ENCODE measurements at places on chromosomes 3 and 15.

DNA sequence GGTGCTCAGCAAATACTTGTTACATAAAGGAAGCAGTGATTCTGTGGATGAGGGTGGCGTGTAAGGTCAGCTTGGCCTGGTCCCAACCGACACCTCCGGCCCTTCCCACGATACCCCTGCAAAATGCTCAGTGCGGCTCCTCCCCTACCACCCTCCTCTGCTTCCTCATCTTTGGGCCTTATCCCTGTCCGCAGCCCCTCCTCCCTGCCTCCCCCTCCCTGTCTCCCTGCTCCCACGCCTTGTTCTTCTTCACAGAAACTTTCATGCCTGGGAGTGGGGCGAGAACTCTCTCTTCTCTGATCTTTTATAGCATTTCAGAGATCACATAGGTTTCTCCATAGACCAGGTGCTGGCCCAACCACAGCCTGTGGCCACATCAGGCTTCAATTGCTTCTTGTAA is 75.0 kb upstream of the ATP2B2 start:
- no peak for DNase-seq

GRCh38 chr3:195866686-195867511 is 41.5 kb downstream of the TNK2 start:
- DNase-seq = no peak

GRCh38 chr15:60726576-60726975 is 247.6 kb upstream of the ICE2 start:
- DNase-seq = no peak

DNA sequence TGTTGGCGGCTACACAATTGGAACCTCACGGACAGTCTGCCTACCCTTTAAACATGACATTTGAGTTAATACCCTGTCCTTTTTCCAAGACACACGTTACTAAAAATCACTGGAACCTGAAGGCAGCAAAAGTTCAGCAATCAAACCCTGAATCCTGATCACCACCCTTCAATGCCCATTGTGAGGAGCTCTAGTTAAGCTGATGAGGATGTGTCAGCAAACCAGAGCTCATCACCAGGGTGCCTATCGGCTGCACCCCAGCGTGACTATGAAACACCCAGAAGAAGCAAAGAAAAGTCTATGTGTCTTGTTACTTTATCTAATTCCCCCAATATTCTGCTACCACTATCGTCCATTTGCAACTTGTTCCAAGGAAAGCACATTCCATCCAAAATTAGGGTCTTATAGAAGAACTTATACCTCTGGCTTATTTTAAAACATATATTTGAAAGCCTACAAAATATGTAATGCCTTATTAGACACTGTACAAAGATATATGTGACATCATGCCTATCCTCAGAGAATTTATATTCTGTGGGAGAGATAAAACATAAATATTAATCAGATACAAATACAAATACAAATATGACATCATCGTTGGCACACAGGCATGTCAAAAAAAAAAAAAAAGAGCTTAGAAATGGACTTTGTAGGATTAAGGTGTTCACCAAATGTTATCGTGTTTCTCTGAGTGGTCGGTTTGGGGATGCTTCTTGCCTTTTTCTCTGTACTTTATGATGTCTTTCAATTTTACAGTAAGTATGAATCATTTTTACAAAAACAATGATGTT is 219.7 kb upstream of the SETMAR start:
- no peak for DNase-seq

GRCh38 chr3:57983734-57984518 is 24.3 kb upstream of the FLNB start:
- DNase-seq = peak; percentile 14

- DNase-seq = no peak
Measured at GRCh38 chr15:59191855-59192237, 14.8 kb upstream of the LDHAL6B start.

DNA sequence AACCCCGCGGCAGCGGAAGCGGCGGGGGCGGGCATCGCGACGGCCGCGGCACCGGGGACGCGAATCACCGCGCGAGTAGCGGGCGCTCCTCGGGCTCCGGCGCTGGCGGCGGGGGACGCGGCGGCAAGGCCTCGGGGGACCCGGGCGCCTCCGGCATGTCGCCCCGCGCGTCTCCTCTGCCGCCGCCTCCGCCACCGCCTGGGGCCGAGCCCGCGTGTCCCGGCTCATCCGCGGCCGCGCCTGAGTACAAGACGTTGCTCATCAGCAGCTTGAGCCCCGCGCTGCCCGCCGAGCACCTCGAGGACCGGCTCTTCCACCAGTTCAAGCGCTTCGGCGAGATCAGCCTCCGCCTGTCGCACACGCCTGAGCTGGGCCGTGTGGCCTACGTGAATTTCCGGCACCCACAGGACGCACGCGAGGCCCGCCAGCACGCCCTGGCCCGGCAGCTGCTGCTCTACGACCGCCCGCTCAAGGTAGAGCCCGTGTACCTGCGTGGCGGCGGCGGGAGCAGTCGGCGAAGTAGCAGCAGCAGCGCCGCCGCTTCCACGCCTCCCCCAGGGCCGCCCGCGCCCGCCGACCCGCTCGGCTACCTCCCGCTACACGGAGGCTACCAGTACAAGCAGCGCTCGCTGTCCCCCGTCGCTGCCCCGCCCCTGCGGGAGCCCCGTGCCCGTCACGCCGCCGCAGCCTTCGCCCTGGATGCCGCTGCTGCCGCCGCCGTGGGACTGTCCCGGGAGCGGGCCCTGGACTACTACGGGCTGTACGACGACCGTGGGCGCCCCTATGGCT is 675 bp downstream of the RBM15B start:
- no peak for DNase-seq

GRCh38 chr15:68593828-68594532 is 15.2 kb downstream of the CORO2B start:
- no peak for DNase-seq

DNA sequence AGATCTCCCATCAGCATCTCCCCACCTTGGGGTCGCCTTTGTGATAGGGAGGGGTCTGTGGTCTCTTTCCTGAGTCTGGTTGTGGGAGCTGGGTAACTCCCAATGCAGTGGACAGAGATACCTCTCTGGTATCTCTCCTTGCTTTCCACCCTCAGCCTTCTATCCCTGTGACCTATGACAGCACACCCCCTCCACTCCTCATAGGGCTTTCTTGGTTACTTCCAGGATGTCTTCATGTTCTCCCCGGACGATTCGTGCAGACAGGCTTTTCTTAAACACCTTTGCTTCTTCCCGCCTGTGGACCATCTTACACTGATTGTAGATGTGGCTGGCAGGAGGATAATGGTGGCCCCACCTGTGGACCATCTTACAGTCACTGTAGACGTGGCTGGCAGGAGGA is 14.2 kb upstream of the NRROS start:
- no peak for DNase-seq

DNA sequence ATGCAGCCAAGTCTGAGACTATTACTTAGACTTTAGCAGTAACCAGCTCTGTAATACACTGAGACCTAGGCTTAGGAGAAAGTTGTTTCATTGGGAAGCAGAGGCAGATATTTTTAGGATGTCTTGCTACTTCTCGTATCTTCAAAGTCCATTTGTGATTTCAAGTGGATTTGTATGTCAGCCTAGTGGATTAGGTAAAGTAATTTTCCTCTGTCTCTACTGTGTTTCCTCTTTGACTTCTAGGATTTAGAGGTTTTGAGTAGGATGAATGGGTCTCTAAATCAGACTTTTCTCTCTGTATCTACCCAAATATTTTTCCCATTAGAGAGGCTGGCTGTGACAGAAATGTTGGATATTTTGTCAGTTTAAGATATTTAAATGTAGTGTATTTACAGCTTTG is 46.8 kb downstream of the OXSR1 start:
- DNase-seq = no peak

- no peak for DNase-seq
Measured at GRCh38 chr3:23696842-23697241, 108.9 kb upstream of the UBE2E1 start.

DNA sequence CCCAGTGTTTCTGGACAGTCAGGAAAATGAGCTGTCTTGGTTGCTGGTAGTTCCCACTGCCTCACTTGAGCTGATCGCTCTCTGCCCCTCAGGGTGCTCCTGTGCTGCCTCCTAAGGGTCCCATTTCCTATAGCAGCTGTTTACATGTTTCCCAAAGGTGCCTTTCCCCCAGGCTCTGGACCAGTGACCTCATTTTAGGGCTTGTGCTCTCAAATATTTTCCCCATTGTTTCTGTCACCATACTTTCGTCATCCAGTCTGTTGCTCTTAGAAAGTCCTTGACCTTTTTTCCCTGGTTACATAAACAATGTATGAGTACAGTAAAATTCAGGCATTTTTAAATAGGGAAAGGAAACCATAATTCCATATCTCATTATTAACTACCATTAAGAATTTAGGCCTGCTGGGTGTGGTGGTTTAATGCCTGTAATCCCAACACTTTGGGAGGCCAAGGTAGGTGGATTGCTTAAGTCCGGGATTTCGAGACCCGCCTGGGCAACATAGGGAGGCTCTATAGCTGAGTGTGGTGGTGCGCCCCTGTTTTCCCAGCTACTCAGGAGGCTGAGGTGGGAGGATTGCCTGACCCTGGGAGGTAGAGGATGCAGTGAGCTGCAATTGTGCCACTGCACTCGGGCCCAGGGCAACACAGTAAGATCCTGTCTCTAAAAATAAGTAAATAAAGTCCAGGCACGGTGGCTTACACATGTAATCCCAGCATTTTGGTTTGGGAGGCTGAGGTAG is 11.7 kb downstream of the RAD54L2 start:
- no peak for DNase-seq

DNA sequence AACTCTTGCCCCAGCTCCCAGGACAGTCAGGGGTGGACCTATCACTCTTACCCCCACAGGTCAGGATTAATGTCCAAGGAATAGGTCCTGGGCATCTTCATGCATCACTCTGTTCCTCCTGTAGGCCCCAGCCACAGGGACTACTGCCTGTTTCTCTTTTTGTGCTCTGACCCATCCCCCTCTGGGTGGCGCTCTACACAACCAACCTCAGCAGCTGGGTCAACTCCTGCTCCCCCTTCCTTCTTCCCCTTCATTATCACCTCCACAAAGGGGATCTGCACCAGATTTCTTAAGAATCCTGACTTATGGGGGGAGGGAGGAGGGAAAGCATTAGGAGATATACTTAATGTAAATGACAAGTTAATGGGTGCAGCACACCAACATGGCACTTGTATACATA is 12.2 kb upstream of the TRANK1 start:
- DNase-seq = no peak

GRCh38 chr3:123781138-123781537 is 103.0 kb downstream of the MYLK start:
- no peak for DNase-seq

- DNase-seq = no peak
Measured at GRCh38 chr3:134311265-134311664, 60.6 kb upstream of the RYK start.

DNA sequence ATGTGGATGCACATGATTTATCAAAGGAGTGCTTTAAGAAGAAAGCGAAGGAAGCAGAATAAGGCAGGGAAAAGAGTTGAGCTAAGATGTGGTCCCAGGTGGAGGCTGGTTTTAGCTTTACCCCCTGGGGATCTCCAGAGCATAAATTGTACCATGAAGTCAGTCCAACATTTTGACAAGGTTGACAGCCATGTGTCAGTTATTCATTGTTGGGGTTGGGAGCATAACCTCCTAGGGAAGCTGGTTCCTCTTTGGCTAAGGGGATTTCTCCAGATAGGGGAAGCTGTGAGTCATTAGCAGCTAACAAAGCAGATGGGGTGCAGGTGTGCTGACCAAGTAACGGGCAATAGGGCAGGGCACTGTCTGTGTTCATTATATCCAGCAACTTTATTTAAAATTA is 123.7 kb upstream of the IGSF10 start:
- DNase-seq = no peak

- no peak for DNase-seq
Measured at GRCh38 chr3:117165601-117166051, 456.0 kb downstream of the TUSC7 start.

DNA sequence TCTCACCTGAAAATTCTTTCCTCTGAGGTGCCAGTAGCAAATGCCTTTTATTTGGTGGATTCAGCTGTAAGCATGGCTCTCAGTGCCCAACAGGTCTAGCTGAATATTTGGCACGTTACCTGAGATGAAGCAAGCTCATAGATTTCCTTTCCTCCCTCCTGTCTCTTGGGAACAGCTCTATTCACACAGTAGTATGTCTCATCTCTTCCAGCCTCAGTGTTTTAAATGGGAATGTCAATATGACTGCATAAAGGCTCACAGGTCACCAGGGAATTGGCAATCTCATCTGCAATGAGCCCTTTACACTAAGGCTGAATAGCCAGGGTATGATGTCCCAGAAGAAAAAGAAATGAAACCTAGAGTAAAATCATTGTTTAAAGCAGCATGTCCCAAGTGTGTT is 733.5 kb downstream of the NTRK3 start:
- no peak for DNase-seq

- DNase-seq = no peak
Measured at GRCh38 chr3:49930168-49930690, 618 bp upstream of the MON1A start.

GRCh38 chr3:110198717-110199587 is 861.6 kb upstream of the DPPA4 start:
- no peak for DNase-seq

DNA sequence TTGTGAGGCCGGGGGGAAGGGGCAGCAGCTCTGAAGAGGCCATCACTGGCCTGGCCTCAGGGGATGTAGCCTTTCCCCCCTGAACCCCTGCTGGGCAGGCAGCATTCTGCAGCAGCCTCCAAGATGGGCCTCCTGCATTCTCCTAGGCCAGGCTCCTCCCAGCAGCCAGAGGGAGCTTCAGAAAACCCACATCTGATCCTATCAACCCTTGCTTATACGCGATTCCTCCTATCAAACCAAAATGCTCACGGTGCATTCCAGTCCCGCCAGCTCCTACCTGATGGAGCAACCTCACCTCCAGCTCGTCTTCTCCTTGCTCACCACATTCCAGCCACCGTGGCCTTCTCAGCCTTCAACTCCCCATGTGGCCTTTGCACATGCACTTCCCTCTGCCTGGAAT is 85.7 kb downstream of the MEGF11 start:
- DNase-seq = no peak

DNA sequence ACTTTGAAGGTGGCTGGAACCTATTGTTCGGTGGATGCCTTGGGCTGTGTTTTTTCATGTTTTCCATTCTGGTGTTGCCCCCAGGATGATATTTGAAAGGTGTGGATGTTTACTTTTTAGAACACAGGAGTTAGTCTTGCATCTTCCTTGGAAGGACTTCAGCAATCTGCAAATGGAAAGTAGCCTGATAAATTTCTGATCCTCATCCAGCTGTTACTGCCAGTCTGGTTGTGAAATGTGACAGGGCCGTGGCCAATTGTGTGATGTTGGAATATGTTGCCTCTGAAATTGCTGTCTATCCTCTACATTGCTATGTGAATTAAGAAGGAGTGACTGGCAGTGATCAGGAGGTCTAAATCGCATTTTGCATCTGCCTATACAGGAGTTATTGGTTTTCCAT is 382.5 kb upstream of the C2CD4B start:
- no peak for DNase-seq
